Dermis microvascular lymphatic vessel endothelial cell (primary cell): ENCODE measurements at places on chromosomes 7 and 10. TPM values are rescaled to one million over a fixed set of nuclear protein-coding genes. Genes with fewer than 3 reads are reported as not detected.

CUEDC2 gene
- 30.6 and 42.2 TPM in 2 replicates for total RNA-seq

ZSCAN21 gene
- 5.4 and 6.2 TPM in 2 replicates for total RNA-seq

ARHGAP22 gene
- 2.7 and 5.3 TPM in 2 replicates for total RNA-seq

ADRB1 gene
- total RNA-seq = 7.2 and 19.1 TPM in 2 replicates

HOXA6 gene
- total RNA-seq = 1.9 and 3.2 TPM in 2 replicates

OR2A5 gene
- not detected in 2 replicates for total RNA-seq

CD36 gene
- total RNA-seq = 151 and 259 TPM in 2 replicates
